ENCODE measurements at places on chromosomes 6 and 20.

DNA sequence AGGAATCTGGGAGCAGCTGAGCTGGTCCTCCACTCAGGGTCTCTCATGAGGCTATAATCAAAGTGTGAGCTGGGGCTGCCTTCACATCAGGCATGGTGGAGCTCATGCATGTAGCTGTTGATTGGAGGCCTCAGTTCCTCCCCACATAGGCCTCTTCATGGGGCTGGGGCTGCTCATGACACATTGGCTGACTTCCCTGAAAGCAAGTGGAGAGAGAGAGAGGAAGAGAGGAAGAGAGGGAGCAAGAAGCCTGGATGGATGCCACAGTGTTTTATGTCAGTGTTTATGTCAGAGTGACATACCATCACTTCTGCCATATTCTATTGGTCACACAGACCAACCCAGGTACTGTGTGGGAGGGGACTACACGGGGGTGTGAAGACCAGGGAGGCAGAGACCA, 43.8 kb downstream of the EYA2 start:
- H3K27me3 ChIP-seq, result no peaks in the 10 kb centered on the region
- no peak for DNase-seq
- H3K27ac ChIP-seq, result no peak overlapping the region
- no peaks in the 10 kb centered on the region for H3K4me1 ChIP-seq
- no peaks in the 10 kb centered on the region for H3K36me3 ChIP-seq

DNA sequence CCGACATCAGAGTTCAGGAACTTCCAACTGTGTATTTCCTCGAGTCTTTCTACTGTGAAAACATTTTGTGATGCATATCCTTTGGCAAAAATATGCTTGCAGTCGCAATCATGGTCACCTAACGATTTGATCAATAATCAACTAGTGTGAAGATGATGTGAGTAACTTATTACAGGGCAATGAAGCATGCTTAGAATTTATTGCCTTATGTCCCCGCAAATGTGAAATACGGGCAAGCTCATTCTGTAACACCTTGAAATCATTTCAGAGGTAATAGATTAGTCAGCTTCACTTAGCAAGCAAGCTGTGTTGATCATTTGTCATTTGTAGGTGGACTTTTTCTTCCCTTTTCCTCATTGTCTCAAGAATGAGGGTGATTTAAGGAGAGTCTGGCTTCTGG, 67.9 kb upstream of the DOK5 start:
- no peak for DNase-seq
- H3K4me1 ChIP-seq, result no peaks in the 10 kb centered on the region
- H3K36me3 ChIP-seq, result no peaks in the 10 kb centered on the region
- H3K4me3 ChIP-seq, result no peak overlapping the region

DNA sequence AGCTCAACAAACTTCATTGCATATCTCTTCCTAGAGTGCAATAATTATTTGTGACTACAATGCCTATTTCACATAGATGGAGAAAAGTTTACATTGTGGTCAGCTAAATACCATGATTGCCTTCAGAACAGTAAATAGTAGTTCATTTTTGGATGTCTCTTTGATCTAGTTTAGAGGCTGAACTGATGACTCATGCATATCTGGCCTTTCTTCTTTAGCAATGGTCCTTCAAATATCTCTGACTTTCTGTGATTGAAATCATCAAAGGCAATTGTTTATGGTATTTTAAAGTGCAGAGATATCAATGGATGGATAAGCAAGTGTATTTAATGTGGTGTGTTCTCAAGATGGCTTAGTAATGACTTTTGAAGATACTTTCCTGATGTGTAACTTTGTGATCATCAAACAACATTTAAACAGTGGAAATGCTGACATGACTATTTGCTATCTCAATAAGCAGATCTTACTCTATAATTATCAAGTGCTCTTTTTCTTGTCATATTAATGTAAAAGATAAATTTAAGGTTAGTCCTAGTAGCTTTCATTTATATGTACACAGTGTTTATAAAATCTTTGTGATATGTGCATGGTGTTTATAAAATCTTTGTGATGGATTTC, 523.7 kb upstream of the SLC35B3 start:
- H3K4me3 ChIP-seq, result no peak overlapping the region
- H3K36me3 ChIP-seq, result no peaks in the 10 kb centered on the region

- H3K27me3 ChIP-seq, result no peaks in the 10 kb centered on the region
- H3K4me3 ChIP-seq, result peak overlapping the region; percentile 60
- peaks cover 15% of the 10 kb centered on the region for H3K36me3 ChIP-seq
- H3K27ac ChIP-seq, result peak overlapping the region; percentile 81
- H3K4me1 ChIP-seq, result no peaks in the 10 kb centered on the region
Measured at GRCh38 chr20:56469077-56469449, 636 bp downstream of the RTF2 start.

GRCh38 chr20:37243937-37244571, 17.6 kb downstream of the GHRH start:
- H3K4me3 ChIP-seq, result no peak overlapping the region
- H3K27me3 ChIP-seq, result no peaks in the 10 kb centered on the region
- DNase-seq, result no peak
- peaks cover 51% of the 10 kb centered on the region for H3K36me3 ChIP-seq

DNA sequence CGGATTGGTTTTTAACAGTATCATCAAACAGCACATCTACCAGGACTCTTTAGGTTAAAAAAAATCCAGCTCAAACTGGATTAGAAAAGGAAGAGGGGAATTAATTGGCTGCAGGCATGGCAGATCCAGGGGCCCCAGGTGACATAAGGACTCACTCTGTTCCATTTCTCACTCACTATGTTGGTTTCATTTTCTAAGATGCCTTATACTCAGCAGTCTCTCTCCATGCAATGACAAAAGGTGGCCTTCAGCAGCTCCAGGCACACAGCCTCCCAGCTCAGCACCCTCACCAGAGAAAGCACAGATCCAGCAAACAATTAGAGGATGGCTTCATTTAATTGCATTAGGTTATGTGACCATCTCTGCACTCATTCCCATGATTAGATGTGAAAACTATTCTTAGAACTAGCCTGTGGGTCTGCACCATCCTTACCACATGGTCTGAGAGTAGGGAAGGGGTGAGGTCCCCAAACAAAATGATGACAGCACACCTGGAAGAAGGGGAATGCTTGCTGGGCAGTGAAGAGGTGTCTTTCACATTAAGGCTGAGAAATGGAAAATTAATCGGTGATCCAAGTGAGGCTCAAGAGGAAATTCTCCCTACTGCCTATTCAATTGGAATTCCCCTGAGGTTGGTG, 243.1 kb downstream of the CDH26 start:
- no peak overlapping the region for H3K27ac ChIP-seq
- no peaks in the 10 kb centered on the region for H3K36me3 ChIP-seq
- H3K27me3 ChIP-seq, result no peaks in the 10 kb centered on the region
- H3K4me3 ChIP-seq, result no peak overlapping the region

DNA sequence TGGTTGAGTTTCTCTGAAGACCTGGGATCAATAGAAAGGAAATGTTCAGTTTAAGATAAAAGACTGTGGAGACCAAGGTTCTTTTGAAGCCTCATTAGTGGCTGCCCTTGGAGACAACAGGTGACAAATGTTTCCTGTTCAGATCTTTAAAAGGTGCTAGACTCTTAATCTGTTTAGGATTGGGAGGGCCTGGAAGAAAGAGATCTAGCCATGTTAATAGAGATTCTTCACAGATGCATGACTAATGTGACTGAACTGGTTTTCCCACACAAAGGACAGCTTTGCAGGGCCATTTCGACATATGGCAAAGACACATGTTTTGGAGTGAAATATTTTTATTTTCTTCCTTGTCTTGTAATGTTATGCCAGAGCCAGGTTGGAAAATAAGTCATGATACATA, 82.2 kb downstream of the WDR27 start:
- DNase-seq, result no peak
- H3K4me1 ChIP-seq, result no peaks in the 10 kb centered on the region
- no peak overlapping the region for H3K4me3 ChIP-seq
- no peaks in the 10 kb centered on the region for H3K36me3 ChIP-seq

- H3K36me3 ChIP-seq, result no peaks in the 10 kb centered on the region
- no peak for DNase-seq
- H3K27ac ChIP-seq, result no peak overlapping the region
Measured at GRCh38 chr20:5863040-5863833, 87.1 kb downstream of the TRMT6 start.

- DNase-seq, result no peak
- H3K4me3 ChIP-seq, result peak overlapping the region; percentile 49
- H3K4me1 ChIP-seq, result no peaks in the 10 kb centered on the region
- no peaks in the 10 kb centered on the region for H3K36me3 ChIP-seq
- H3K27me3 ChIP-seq, result no peaks in the 10 kb centered on the region
Measured at GRCh38 chr6:37221585-37222124, 35.9 kb upstream of the TBC1D22B start.

GRCh38 chr6:43990627-43991619, 136.3 kb downstream of the MRPL14 start:
- no peak for DNase-seq
- no peaks in the 10 kb centered on the region for H3K4me1 ChIP-seq
- H3K27me3 ChIP-seq, result no peaks in the 10 kb centered on the region

- H3K4me1 ChIP-seq, result peaks cover 5% of the 10 kb centered on the region
- H3K36me3 ChIP-seq, result no peaks in the 10 kb centered on the region
- DNase-seq, result no peak
Measured at GRCh38 chr6:33213989-33214335, 5.7 kb downstream of the RING1 start.

DNA sequence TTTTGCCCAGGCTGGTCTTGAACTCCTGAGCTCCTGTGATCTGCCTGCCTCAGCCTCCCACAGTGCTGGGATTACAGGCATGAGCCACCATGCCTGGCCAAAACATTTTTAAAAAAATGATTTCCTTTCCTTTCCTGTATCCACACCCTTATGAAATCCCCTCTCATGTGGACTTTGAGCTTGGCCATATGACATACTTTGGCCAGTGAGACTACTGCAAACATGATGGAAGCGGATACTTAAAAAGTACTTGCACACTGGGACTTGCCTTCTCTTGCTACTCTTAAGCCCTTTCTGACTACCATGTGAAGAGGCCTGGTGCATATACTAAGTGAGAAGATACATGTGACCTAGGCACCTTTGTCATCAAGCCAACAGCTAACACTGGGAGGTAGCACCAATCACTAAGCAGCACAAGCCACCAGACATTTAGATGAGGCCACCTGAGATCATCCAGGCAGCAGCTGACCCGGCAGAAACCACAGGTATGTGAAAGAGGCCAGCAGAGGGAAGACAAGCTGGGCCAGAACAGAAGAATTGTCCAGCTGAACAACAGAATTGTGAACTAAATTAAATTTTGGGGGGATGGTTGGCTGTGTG, 78.5 kb upstream of the HDAC2 start:
- no peak for DNase-seq
- no peak overlapping the region for H3K27ac ChIP-seq
- H3K4me1 ChIP-seq, result no peaks in the 10 kb centered on the region

GRCh38 chr20:49149281-49150045, 38.7 kb downstream of the STAU1 start:
- no peak for DNase-seq
- no peak overlapping the region for H3K4me3 ChIP-seq
- H3K4me1 ChIP-seq, result no peaks in the 10 kb centered on the region
- no peaks in the 10 kb centered on the region for H3K36me3 ChIP-seq
- H3K27me3 ChIP-seq, result no peaks in the 10 kb centered on the region
- no peak overlapping the region for H3K27ac ChIP-seq

- H3K4me3 ChIP-seq, result peak overlapping the region; percentile 70
- H3K27me3 ChIP-seq, result no peaks in the 10 kb centered on the region
- peak overlapping the region; percentile 76 for H3K27ac ChIP-seq
- DNase-seq, result peak; percentile 68
Measured at GRCh38 chr20:63740070-63740626, 572 bp downstream of the SLC2A4RG start.

GRCh38 chr6:40640599-40641227, 53.5 kb upstream of the LRFN2 start:
- no peak overlapping the region for H3K27ac ChIP-seq
- DNase-seq, result no peak
- no peaks in the 10 kb centered on the region for H3K4me1 ChIP-seq
- no peaks in the 10 kb centered on the region for H3K36me3 ChIP-seq

DNA sequence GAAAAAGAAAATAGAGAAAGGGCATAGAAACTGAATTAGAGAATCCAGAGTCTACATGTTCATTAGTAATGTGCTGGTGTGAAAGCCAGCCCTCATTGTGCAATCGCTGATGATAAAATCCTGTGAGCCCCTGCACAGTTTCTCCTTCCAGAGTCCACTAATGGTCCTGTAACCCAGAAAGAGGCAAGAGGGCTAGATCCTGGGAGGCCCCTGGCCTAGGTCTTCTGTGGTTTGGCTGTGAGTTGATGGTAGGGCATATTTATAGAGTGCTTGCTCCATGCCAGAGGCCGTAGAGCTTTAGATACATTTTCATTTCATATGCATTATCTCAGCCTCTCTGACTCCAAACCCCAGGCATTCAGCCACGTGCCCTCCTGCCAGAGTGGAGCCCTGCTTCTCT, 94.9 kb upstream of the MTHFD1L start:
- no peaks in the 10 kb centered on the region for H3K4me1 ChIP-seq
- DNase-seq, result no peak
- H3K27ac ChIP-seq, result no peak overlapping the region
- no peaks in the 10 kb centered on the region for H3K27me3 ChIP-seq
- no peaks in the 10 kb centered on the region for H3K36me3 ChIP-seq
- no peak overlapping the region for H3K4me3 ChIP-seq

DNA sequence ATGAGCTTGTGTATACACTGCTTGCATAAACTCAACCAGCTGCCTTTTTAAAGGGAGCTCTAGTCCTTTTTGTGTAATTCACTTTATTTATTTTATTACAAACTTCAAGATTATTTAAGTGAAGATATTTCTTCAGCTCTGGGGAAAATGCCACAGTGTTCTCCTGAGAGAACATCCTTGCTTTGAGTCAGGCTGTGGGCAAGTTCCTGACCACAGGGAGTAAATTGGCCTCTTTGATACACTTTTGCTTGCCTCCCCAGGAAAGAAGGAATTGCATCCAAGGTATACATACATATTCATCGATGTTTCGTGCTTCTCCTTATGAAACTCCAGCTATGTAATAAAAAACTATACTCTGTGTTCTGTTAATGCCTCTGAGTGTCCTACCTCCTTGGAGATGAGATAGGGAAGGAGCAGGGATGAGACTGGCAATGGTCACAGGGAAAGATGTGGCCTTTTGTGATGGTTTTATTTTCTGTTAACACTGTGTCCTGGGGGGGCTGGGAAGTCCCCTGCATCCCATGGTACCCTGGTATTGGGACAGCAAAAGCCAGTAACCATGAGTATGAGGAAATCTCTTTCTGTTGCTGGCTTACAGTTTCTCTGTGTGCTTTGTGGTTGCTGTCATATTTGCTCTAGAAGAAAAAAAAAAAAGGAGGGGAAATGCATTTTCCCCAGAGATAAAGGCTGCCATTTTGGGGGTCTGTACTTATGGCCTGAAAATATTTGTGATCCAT, 15.3 kb downstream of the TNFAIP3 start:
- H3K27ac ChIP-seq, result no peak overlapping the region
- no peak overlapping the region for H3K4me3 ChIP-seq

DNA sequence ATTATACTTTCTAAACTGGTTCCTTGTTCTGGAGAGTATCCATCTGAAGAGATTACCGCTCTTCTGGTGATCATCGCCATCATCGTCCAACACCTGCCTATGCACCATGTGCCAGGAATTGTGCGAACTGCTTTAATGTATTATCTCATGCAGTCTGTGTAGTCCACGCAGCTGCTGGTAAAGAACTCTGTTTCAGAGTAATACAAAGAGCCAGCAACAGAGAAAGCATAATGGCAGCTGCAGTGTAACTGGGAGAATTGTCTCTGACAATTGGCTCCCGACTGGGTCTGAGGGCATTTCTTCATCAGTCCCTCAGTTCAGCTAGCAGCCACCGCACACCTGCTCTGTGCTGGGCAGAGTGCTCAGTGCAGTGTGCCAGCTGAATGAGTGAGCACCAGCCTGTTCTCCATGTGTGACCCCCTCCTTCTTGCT, 383.4 kb downstream of the GRIK2 start:
- no peaks in the 10 kb centered on the region for H3K27me3 ChIP-seq
- DNase-seq, result no peak
- H3K27ac ChIP-seq, result no peak overlapping the region
- no peaks in the 10 kb centered on the region for H3K36me3 ChIP-seq
- H3K4me3 ChIP-seq, result no peak overlapping the region
